ENCODE measurements at places on chromosomes 2 and 18. TPM values are rescaled to one million over a fixed set of nuclear protein-coding genes. Genes with fewer than 3 reads are reported as not detected.

DNA sequence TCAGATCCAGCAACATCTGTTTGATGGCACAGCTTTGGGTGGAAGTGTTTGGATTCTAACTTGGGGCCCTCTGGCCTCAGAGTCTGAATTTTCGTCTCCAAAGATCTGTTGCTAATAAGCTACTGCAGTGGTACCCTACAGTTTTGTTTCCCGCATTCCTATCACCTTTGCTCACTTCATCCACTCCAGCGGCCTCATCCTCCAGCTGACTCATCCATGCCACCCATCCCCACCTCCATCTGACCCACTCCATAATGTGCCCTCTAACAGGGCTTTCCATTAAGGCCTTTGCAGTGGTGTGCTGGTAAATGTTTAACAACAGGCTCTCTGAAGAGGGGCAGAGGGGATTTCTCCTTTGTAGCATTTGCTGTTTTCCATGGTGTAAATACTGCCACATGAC, 225.5 kb downstream of the TGIF1 start:
- DNase-seq, result no peak
- H3K4me3 ChIP-seq, result no peak overlapping the region
- no peaks in the 10 kb centered on the region for H3K27me3 ChIP-seq
- no peaks in the 10 kb centered on the region for H3K36me3 ChIP-seq
- no peak overlapping the region for H3K27ac ChIP-seq

- no peak overlapping the region for H3K27ac ChIP-seq
- DNase-seq, result no peak
- no peaks in the 10 kb centered on the region for H3K27me3 ChIP-seq
- H3K36me3 ChIP-seq, result no peaks in the 10 kb centered on the region
Observed at GRCh38 chr2:121608967-121609366, 40.3 kb downstream of the CLASP1 start.

Gene SPHKAP
- total RNA-seq, result 0.03 TPM

Gene IL37
- total RNA-seq, result not detected

GRCh38 chr2:109430329-109430636, 183.5 kb downstream of the SEPTIN10 start:
- no peak for DNase-seq
- no peaks in the 10 kb centered on the region for H3K36me3 ChIP-seq
- H3K27me3 ChIP-seq, result no peaks in the 10 kb centered on the region
- no peaks in the 10 kb centered on the region for H3K4me1 ChIP-seq

Gene ZNF514
- 21.8 TPM for total RNA-seq

Gene NCKAP5
- 2.9 TPM for total RNA-seq

GRCh38 chr2:33236482-33237385, 239.7 kb upstream of the RASGRP3 start:
- no peaks in the 10 kb centered on the region for H3K4me1 ChIP-seq
- no peak for DNase-seq
- no peak overlapping the region for H3K4me3 ChIP-seq
- no peak overlapping the region for H3K27ac ChIP-seq
- H3K27me3 ChIP-seq, result no peaks in the 10 kb centered on the region

- H3K4me3 ChIP-seq, result no peak overlapping the region
- no peaks in the 10 kb centered on the region for H3K36me3 ChIP-seq
- DNase-seq, result no peak
- H3K27me3 ChIP-seq, result no peaks in the 10 kb centered on the region
Observed at GRCh38 chr2:45269149-45269793, 260.0 kb upstream of the SIX2 start.

DNA sequence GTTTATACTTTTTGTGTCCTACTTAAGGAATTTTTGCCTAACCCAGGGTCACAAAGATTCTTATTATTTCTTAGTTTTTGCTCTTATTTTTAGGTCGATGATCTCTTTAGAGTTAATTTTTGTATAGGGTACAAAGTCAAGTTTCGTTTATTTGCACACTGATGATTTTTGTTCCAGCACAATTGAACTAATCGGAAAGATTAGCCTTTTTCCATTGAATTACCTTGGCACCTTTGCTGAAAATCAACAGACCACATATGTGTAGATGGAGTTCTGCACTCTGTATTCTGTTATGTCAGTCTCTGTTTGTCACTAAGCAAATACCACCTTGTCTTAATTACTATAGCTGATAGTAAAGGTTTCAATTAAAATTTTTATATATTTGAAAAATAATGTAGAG, 18.7 kb downstream of the EML4 start:
- no peak overlapping the region for H3K4me3 ChIP-seq
- H3K27me3 ChIP-seq, result no peaks in the 10 kb centered on the region
- no peaks in the 10 kb centered on the region for H3K36me3 ChIP-seq
- no peak for DNase-seq
- peaks cover 3% of the 10 kb centered on the region for H3K4me1 ChIP-seq

DNA sequence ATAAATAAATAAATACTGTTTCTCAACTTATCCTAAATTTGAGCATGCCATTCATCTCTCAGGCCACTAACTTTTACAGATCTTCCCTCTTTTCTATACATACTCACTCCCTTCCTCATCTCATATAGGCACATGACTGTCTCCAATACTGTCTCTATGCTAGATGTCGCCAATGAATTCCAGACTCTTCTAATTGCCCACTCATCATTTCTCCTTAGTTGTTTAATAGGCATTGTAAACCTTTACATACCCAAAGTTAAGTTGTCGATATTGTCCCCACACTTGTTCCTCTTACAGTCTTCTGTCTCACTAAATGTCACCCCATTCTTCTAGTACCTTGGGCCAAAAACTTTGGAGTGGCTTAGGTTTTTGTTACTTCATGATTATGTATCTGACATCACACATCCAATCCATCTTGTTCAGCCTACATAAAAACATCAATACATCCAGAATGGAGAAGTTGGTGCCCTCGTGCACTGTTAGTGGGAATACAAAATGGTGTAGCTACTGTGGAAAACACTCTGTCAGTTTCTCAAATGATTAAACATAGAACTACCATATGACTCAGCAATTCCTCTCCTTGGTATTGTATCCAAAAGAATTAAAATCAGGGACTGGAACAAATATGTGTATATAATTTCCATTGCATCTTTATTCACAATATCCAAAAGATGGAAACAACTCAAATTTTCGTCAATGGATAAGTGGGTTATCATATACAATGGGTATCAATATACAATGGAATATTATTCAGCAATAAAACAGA, 935.1 kb downstream of the SLC4A3 start:
- H3K36me3 ChIP-seq, result no peaks in the 10 kb centered on the region
- H3K27me3 ChIP-seq, result no peaks in the 10 kb centered on the region
- H3K27ac ChIP-seq, result no peak overlapping the region
- no peak for DNase-seq
- H3K4me1 ChIP-seq, result no peaks in the 10 kb centered on the region
- no peak overlapping the region for H3K4me3 ChIP-seq

DNA sequence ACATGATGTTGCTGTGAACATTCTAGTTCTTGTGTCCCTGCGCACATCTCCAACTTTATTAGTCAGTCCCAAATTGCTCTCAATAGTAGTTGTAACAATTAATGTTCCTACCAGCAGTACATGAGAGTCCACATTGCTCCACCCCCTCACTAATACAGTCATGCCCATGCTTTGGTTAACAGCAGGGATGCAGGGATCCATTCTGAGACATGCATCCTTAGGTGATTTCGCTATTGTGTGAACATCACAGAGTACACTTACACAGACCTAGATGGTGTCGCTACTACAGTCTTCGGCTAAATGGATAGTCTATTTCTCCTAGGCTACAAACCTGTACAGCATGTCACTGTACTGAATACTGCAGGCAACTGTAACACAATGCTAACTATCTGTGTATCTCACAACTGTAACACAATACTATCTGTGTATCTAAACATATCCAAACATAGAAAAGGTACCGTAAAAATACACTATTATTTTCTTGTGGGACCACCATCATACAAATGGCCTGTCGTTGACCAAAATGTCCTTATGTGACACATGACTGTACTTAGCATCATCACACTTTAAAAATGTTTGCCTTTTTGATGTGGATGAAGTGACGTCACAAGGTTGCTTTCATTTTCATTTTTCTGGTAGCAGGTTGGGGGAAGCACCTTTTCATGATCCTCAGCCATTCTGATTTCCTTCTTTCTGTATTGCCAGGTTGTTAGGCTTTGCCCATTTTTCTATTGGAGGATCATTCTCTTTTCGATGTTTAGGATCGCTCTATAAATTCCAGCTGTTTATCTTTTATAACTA, 82.9 kb upstream of the RNF152 start:
- no peak overlapping the region for H3K4me3 ChIP-seq
- no peaks in the 10 kb centered on the region for H3K36me3 ChIP-seq
- no peaks in the 10 kb centered on the region for H3K27me3 ChIP-seq
- no peak for DNase-seq
- no peak overlapping the region for H3K27ac ChIP-seq
- H3K4me1 ChIP-seq, result no peaks in the 10 kb centered on the region

GRCh38 chr2:69022548-69022947, 9.6 kb downstream of the ANTXR1 start:
- H3K27ac ChIP-seq, result no peak overlapping the region
- H3K27me3 ChIP-seq, result no peaks in the 10 kb centered on the region
- no peaks in the 10 kb centered on the region for H3K4me1 ChIP-seq
- H3K36me3 ChIP-seq, result no peaks in the 10 kb centered on the region

Gene TANC1
- total RNA-seq, result 39.0 TPM

GRCh38 chr18:62588217-62588616, 65.4 kb downstream of the ZCCHC2 start:
- H3K4me3 ChIP-seq, result no peak overlapping the region
- DNase-seq, result no peak
- no peaks in the 10 kb centered on the region for H3K27me3 ChIP-seq
- H3K36me3 ChIP-seq, result no peaks in the 10 kb centered on the region

DNA sequence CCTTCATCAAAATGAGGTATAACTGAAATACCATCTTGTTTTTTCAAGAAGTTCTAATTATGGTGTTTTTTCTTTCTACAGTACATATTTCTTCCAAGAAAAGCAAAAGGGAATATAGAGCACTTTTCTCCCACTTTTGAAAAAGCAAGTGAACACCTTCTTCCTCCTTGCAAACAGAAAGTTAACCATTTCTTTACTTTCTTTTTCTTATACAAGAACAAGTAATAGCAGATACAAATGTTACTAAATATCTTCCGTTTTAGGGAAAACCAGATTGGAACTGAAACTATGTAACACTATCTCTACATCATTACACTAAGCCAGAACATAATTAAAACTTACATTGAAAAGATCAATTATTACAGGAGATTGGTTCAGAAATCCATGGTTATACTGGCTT, 44.0 kb downstream of the COBLL1 start:
- H3K36me3 ChIP-seq, result no peaks in the 10 kb centered on the region
- peaks cover 8% of the 10 kb centered on the region for H3K4me1 ChIP-seq
- H3K27ac ChIP-seq, result no peak overlapping the region
- no peak for DNase-seq
- H3K27me3 ChIP-seq, result no peaks in the 10 kb centered on the region

DNA sequence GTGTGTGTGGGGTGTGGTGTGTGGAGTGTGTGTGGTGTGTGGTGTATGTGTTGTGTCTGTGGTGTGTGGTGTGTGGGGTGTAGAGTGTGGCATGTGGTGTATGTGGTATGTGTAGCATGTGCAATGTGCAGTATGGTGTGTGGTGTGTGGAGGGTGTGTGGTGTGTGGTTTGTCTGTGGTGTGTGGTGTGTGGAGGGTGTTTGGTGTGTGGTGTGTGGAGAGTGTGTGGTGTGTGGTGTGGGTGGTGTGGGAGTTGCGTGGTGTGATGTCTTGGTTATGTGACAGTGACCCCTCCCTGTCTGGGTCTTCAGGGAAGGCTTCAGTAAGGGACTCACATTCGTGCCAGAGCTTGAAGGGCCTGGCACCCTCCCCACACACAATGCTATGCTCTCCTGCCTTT, 718.2 kb upstream of the SOX11 start:
- no peak for DNase-seq
- no peaks in the 10 kb centered on the region for H3K27me3 ChIP-seq
- no peaks in the 10 kb centered on the region for H3K36me3 ChIP-seq
- H3K4me1 ChIP-seq, result no peaks in the 10 kb centered on the region
- H3K27ac ChIP-seq, result no peak overlapping the region

Gene TFPI
- 266 TPM for total RNA-seq

DNA sequence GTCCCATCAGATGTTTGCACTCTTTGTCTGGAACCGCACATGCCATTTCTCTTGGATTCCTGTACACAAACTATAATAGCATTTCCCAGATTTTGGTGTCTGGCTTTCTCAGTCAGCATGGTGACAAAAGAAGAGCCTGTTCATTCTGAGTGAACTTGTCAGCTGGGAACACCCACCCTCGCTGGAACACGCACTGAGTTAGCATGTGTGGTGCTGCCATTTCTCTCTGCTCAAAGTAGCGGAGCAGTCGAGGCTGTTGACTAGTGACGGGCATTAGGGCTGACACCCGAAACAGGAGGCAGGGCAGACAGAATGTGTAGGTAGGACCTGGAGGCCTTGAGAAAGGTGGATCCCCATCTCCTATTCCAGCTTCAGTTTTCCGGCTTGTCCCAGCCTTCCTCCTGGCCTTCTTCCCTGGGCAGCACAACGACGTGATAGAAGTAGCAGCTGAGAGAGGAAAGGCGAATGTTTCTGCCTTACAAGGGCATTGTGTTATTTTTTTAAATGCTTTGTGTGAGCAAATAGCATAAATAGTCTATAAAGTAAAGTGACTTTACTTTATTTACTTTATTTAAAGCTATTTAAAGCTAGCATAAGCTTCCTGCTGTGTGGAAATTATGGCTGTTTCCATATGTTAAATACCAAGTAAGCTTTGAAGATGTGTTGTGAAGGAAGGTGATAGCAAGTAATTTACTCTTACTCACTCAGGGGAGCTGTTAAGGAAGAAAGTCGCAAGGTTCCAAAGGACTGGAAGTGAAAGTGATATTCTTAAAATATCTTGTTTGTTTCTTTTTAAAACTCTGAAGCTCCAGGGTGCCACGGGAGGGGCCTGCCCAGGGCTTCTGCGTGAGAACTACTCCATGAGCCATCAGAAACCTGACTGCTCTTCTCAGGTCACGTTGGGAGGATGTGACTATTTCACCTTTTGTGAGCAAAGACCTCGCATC, 272.6 kb downstream of the NEDD4L start:
- H3K4me3 ChIP-seq, result no peak overlapping the region
- no peak for DNase-seq
- no peaks in the 10 kb centered on the region for H3K27me3 ChIP-seq
- H3K36me3 ChIP-seq, result peaks cover 16% of the 10 kb centered on the region

Gene CYP27C1
- total RNA-seq, result 0.35 TPM

Gene C2orf66
- total RNA-seq, result not detected

- H3K36me3 ChIP-seq, result no peaks in the 10 kb centered on the region
- no peak for DNase-seq
- no peaks in the 10 kb centered on the region for H3K4me1 ChIP-seq
- H3K27ac ChIP-seq, result no peak overlapping the region
- H3K27me3 ChIP-seq, result no peaks in the 10 kb centered on the region
Observed at GRCh38 chr2:129263939-129264338, 715.5 kb upstream of the RAB6C start.

Gene RASGRP3
- 22.6 TPM for total RNA-seq

Gene GAD1
- 1.1 TPM for total RNA-seq

DNA sequence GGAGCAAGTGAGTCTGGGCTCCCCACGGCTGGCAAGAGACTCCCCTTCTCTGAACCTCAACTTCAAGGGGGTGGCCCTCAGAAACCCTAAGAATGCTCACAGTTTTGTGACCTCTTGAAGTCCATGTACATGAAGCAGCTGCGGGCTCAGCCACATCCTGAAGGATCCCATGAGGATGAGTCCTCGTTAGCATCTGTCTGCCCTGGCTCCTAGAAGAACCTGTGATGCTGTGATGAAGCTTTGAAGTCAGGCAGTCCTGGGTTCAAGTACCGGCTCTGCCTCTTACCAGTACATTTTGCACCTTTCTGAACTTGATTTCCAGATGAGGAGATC, 38.1 kb downstream of the SDC1 start:
- H3K4me3 ChIP-seq, result no peak overlapping the region
- no peaks in the 10 kb centered on the region for H3K27me3 ChIP-seq
- no peaks in the 10 kb centered on the region for H3K4me1 ChIP-seq
- H3K36me3 ChIP-seq, result no peaks in the 10 kb centered on the region
- no peak for DNase-seq

- no peaks in the 10 kb centered on the region for H3K4me1 ChIP-seq
- H3K36me3 ChIP-seq, result no peaks in the 10 kb centered on the region
- H3K4me3 ChIP-seq, result no peak overlapping the region
- H3K27me3 ChIP-seq, result no peaks in the 10 kb centered on the region
- DNase-seq, result no peak
Observed at GRCh38 chr18:43303376-43303775, 26.1 kb upstream of the SYT4 start.

Data from kidney (tissue), 22 donors.